ENCODE measurements at places on chromosomes 3 and 15.

DNA sequence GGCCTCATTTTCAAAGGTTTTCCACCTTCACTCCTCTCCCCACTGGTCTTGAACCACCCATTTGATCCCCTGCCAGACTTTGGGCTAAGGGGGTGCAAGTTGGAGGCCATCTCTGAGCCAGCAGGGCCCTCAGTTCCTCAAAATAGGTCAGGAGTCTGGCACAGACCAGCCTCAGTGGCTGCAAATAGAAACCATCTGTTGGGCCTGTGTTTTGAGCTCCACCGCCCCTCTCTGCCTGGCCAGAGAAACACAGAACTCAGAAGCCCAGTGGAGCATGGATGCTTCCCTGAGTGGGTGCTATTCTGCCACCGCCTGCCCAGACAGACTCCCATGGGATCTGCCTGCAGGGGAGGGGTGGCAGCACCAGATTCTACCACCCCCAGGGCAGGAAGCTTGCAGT, 56.3 kb downstream of the CORO2B start:
- peak; percentile 64 for DNase-seq

- no peak for DNase-seq
Observed at GRCh38 chr3:37956723-37957538, 33.7 kb upstream of the VILL start.

GRCh38 chr15:68589053-68589452, 10.3 kb downstream of the CORO2B start:
- DNase-seq, result no peak

DNA sequence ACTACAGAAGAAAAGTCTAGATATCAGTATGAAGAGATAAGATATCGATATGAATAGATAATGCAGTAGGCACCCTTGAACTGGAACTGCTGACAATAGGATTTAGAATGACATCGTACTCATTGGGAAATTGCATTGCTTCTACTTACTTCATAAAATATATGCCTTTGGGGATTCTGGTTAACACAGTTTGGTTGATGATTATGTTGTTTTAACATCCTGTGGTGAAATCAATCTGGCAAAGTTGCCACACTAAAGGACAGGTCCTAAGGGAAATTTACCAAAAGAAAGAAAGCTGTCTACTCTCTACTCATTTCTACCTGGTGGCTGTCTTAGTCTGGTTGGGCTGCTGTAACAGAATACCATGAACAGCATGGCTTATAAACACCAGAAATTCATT, 417.4 kb upstream of the DPH6 start:
- no peak for DNase-seq

GRCh38 chr3:134087060-134087974, 57.6 kb upstream of the SLCO2A1 start:
- no peak for DNase-seq

GRCh38 chr3:148964809-148965208, 26.5 kb upstream of the GYG1 start:
- no peak for DNase-seq

DNA sequence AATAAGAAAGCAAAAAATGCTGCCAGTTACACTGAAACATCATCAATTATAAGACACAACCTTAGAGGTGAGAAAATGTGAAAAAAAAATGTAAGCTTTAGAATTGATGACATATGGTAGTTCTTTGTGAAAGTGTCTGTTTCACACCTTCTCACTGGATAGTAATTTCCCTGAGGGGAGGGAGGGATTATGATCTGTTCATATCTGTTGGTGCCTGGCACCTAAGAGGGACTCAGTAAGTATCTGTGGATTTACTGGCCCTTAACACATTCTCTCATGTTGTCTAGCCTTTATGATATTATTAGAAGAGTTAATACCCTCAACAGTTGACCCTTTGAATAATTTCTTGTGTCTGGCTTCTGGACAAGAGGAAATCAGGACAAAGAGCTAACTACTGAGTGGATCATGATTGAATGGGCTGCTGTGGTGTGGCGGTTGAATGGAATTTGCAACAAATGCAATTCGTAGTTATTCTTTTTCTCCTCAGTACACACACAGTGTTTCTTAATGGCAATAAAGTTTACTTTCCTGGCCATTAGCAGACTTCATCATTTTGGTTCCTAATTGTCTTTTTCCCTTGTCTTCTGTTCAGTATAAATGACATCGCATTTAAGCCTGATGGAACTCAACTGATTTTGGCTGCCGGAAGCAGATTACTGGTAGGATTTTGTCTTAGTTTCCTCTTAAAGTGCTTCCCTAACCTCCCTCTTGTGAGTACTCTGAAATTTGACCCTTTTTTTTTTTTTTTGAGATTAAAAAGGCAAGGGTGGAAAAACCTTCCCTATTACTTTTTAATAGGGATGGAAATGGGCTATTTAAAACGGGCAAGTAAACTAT, 9.5 kb downstream of the IFT122 start:
- no peak for DNase-seq

- peak; percentile 39 for DNase-seq
Observed at GRCh38 chr15:81002331-81003096, 1.8 kb downstream of the TLNRD1 start.

DNA sequence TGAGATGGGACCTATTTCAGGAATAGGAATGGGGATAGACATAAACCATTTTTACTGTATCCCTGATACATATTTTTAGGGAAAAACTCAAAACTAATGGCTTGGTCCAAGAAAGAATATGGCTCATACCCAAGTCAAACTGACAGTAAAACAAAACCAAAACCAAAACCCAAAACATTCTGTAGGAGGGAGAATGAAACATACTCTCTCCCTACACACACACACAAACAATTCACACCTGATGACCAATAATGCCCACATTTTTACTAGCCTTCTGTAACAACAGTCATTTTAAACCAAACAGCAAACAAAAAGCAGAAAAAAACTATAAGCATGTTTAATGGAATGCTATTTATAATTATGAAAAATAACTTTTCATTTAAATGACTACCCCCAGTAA, 74.9 kb downstream of the NBEAL2 start:
- DNase-seq, result no peak

GRCh38 chr15:47663101-47663500, 54.2 kb upstream of the SEMA6D start:
- DNase-seq, result no peak

GRCh38 chr3:146640955-146641867, 36.1 kb upstream of the PLSCR5 start:
- no peak for DNase-seq

GRCh38 chr3:172373912-172374311, 74.3 kb downstream of the GHSR start:
- DNase-seq, result no peak

- no peak for DNase-seq
Observed at GRCh38 chr3:121768452-121768851, 18.9 kb upstream of the GOLGB1 start.

DNA sequence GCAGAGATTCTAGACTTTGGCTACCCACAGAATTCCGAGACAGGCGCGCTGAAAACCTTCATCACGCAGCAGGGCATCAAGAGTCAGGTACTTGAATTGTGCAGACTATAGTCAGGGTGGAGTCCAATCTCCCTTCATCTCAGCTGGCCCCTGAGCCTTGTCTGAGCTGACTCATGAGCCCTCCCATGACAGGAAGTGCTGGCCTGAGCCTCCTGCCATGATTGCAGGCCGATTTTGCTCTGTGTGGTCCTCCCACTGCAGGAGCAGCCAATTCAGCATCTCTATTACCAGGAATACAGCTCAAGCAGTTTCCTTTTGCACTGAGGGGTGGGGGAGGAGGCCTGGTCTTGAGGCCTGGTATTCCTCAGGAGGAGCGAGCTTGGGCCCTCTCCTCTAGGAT, 5.5 kb downstream of the AP2M1 start:
- no peak for DNase-seq

DNA sequence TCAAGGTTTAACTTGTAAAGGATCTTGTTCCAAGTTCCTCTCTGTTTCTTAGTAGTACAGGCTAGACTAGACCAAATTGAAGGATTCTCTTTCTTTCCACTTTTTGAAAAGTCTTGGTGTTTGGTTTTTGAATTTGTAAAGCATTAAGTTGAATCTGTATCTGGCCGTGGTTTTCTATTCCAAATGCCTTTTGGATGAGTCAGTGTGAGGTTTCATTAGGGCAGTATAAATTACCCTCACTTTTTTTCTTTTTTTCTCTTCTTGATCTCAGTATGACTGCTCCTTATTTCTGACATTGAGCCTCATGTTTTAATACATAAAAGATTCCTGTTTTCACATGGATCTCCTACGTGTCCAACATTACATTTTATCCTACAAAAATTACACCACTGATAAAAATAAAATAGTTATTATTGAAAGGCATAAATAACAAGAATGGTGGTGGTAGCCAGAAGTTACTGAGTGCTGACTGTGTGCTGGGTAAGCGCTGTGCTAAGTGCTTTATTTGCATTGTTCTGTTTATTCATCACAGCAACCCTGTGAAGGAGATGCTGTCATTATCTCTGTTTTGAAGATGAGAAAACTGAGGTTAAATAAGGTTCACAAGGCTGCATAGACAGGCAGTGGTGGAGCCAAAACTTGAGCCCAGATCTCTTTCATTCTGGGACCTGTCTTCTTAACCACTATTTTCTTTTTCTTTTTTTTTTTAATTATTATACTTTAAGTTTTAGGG, 48.3 kb downstream of the MITF start:
- no peak for DNase-seq

DNA sequence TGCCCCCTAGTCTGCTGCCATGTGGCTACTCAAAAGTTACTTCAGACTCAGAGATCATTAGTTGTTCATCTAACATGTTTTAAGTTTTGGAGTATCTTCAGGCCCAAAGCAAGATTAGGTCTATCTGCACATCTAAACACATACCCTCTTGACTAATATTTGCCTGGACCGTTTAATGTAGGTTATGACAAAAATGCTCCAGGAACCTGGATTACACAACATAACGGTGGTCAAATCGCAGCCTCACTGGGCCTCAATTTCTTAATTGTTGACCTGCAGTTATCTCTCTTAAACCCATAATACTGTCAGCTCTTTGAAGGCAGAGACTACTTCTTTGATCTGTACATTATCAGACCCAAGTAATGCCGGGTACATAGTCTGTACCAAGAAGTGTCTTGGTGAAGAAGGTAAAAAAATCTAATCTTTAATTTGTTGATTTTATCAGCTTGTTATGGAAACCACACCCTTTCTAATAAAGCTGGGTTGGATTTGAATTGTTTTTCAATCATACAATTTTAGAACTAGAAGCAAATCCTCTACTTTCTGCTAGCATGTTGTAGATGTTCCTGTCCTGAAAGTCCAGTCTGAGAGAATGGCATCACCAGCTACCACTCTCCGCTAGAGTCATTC, 3.6 kb downstream of the SNRK start:
- no peak for DNase-seq

- DNase-seq, result no peak
Observed at GRCh38 chr3:70053293-70053692, 53.8 kb downstream of the SAMMSON start.

DNA sequence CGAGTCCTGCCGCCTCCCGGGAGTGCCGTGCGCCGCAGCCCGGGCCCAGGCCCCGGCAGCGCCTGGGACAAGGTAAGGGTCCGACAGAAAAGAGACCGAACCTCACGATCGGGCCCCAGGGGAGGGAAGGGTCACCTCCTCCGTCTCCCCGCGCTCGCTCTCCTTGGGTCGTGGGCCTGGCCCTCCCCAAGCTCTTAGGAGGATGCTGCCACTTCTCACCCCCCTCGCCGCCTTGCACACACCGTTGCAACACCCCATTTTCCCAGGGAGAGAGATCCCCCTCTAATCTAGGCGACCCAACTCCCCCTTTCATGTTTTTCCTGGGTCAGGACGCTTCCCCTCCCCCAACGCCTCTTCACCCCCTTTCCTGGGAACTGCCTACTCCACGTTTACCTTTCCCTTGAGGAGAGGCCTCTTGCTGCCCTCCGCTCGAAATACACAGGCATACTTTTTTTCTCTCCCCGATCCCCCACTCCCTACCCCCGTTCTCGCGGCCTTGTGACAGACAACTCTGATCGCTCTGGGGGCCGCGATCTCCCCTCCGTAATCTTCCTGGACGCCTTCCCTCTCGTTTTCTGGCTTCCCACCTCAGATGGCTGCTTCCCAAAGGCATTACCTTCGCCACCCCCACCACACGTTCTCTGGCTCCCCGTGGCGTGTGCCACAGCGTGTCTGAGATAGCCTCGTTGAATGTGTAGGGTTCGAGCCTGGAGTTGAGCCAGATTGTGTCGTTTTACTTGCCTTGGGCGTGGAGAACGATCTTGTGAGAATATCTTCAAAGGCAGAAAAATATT, 688 bp downstream of the SETD5 start:
- DNase-seq, result peak; percentile 64

DNA sequence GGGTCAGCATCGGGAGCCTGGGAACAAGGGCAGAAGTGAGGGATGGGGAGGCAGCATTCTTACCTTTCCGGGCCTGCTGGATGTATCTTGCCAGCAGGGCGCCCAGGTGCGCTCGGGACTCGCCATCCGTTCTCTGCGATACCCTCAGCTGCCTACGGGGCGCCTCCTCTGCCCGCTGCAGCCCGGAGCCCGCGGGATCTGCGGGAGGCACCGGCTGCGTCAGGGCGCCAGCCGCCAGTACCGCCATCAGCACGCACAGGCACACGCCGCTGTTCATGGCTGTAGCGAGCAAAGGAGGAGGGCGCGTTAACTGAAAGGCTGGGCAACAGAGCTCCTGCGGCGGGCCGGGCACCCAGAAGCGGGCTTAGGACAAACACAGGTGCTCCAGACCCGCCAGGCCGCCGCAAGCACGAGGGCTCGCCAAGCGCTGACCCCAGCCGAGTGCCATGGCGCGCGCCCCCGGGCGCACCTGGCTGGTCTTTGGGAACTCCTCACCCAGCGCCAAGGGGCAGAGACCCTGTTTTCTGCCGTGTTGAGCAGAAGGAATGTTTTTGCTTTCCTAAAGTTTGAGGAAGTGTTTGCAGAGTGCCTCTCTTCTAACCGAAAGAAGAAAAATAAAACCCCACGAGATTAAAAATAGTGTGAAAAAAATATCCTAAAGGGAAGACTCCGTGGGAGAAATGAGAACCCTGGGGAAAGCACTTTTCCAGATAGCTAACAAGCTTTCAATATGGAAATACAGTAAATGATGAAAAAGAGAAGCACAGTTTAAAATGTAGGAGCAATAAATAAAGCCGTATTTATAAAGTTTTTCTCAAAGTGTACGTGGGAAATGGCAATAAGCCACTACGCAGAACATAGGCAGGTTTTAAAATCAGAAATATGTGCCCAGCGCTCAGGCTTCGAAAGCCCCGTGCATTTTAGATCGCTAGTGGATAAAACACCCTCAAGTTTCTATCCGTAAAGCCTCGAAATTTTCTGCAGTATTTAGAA, 2.3 kb downstream of the CCK start:
- DNase-seq, result no peak

DNA sequence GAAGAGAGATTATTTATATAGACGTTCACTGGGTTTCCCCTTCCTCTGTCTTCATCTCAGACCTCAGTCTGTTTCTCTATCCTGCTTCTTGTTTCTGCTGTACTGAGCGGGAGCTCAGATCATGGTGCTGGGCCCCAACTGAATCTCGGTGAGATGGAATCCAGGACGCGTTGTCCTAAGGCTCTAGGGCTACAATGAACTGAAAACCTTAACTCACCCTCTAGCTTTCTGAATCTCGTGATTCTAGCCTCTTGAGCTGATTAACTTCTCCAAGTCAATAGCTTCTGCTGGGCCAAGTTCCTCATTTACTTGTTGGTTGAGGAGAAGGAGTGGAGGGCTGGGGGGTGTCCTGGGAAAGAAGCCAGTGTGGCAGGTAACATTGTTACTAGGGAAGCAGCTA, 32.7 kb upstream of the MAP3K13 start:
- no peak for DNase-seq
